ENCODE measurements at places on chromosomes 4 and X. TPM values are rescaled to one million over a fixed set of nuclear protein-coding genes. Genes with fewer than 3 reads are reported as not detected.

The MAGEA1 gene
- not detected for total RNA-seq

DNA sequence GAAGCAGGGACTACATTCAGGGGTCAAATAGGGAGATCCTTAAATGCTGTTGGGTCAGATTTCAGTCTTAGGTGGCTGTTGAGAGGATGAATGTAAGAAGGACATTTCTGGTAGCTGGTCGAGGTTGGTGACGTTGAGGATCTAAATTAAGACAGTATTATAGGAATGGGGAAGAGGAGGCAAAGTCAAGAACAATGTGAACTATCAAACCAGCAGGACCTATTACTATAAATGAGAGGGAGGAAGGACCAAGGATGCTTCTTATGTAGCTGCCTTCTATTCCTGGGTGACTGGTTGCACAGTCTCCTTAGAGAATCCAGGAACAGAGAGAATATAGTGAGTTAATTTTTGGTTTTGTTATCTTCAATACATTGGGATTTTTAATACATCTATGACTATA, 118.5 kb upstream of the BMPR1B start:
- no peak for DNase-seq

- no peak for DNase-seq
Measured at GRCh38 chrX:19658030-19658429, 142.7 kb upstream of the MAP3K15 start.

The PNMA6F gene
- not detected for total RNA-seq

GRCh38 chr4:72410158-72410557, 158.9 kb downstream of the ADAMTS3 start:
- DNase-seq: no peak

GRCh38 chrX:93985344-93986307, 311.6 kb downstream of the FAM133A start:
- DNase-seq: no peak

- no peak for DNase-seq
Measured at GRCh38 chr4:15320121-15320678, 107.6 kb upstream of the C1QTNF7 start.

The CT45A8 gene
- not detected for total RNA-seq

- no peak for DNase-seq
Measured at GRCh38 chrX:57596109-57596508, 4.3 kb downstream of the ZXDB start.

DNA sequence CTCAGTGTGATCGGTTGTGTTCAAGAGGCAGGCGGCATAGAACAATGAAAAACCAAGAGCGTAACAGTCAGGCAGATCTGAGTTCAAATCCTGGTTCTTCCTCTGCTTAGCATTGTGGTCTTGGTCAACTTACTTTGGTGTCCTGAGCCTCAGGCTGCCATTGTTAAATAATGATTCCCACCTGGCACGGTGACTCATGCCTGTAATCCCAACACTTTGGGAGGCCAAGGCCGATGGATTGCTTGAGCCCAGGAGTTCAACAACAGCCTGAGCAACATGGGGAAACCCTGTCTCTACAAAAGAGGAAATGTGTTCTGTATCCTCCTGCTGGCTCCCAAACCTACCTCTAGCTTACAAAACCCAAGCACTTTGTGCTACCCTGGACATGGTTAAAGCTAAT, 129.0 kb upstream of the STX18 start:
- no peak for DNase-seq

The CXCL3 gene
- total RNA-seq: not detected

The FRMPD4 gene
- total RNA-seq: 0.83 TPM

DNA sequence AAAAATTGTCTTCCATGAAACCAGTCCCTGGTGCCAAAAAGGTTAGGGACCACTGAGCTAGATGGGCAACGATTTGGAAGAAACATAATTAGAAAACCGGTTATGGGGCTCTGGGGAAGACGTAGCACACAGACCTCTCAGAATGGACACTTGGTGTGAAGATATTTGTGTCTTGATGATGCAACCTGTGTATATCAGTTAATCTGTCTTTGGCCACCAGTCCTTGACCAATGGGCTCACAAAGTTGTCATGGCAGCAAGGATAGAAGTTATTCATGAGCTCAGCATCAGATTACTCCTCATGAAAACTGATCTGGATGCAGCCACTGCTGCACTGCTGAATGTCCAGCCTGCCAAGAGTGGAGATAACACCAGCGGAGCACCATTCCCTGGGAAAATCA, 13.6 kb downstream of the MTNR1A start:
- DNase-seq: no peak

DNA sequence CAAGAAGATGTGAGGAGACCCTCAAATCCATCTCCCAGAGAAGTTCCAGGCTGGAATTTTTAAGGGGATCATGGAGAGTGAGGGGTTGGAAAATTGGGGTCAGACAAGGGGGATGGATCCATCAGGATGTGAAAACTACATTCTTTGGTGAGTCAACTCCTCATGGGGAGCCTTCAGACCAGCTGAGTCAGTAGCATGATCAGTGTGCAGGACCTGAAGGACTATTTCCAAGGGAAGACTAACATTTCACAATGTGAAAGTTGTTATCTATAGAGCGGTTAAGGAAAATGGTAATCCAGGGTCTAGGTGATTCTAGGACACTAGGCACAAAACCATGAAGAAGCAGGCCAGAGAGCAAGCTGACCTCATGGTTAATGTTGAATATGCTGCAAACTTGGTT, 38.6 kb upstream of the CEP135 start:
- no peak for DNase-seq

GRCh38 chr4:52555356-52555716, 103.8 kb downstream of the USP46 start:
- no peak for DNase-seq

- DNase-seq: no peak
Measured at GRCh38 chr4:182765987-182766856, 151.0 kb downstream of the DCTD start.

- DNase-seq: no peak
Measured at GRCh38 chr4:185665655-185666054, 130.3 kb upstream of the PDLIM3 start.

DNA sequence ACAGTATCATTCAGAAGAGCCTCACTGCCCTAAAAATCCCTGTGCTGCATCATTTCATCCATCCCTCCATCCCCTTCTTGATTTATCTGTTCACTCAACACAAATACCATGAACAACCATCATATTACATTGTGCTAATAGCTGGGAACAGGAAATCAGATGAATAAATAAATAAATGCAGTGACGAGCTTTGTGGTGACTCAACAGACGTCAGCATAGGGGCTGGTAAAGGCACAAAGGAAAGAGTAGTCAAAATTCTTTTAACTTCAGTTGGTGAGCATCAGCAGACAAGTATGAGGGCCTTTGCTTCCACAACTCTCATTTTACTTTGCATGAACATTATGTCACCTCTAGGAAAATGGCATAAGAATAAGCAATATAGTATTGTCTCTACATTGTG, 65.5 kb downstream of the EDNRA start:
- DNase-seq: no peak

The UGT2B11 gene
- not detected for total RNA-seq

The SSX1 gene
- total RNA-seq: not detected

DNA sequence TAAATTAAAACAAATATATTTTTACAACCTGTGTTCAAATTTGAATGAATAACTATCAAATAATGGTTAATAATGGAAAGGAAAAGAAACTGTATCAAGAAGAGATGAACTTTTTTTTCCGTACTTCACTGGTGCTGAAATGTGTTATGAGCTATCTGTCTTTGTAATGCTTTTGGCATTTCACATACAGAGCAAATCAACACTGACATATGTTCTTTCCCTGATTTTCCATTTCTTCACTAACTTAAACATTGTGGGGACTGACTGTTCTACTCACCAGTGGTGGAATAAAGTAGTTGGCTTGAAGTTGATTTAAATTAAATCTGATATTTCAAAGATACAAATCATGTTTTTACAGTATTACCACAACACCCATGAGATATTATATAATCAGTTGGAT, 304.0 kb upstream of the BMP3 start:
- DNase-seq: no peak

GRCh38 chr4:40681600-40681999, 51.9 kb upstream of the RBM47 start:
- DNase-seq: no peak

The RASGEF1B gene
- 8.4 TPM for total RNA-seq

The SPATA4 gene
- not detected for total RNA-seq

GRCh38 chr4:157223456-157223855, 2.9 kb downstream of the GRIA2 start:
- no peak for DNase-seq

GRCh38 chrX:46251755-46252154, 293.5 kb downstream of the ZNF674 start:
- no peak for DNase-seq

- no peak for DNase-seq
Measured at GRCh38 chr4:184268584-184269160, 51.0 kb upstream of the ENPP6 start.

- no peak for DNase-seq
Measured at GRCh38 chrX:153909024-153909979, 4.8 kb downstream of the AVPR2 start.

DNA sequence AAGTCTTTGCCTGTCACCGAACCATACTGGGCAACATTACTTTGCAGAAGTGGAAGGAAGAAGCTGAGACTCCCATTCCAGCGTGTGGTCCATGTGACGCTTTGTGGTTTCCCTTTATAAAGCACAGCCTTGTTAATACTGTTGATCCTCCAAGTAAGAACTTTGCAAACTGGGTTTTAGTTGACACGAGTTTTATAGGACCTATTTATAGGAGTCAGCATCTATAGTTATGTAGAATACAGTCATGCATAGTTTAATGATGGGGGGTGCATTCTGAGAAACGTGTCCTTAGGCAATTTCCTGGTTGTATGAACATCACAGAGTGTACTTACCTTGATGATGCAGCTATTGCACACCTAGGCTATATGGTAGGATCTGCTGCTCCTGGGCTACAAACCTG, 1879.4 kb upstream of the TENM3 start:
- no peak for DNase-seq

The ANXA3 gene
- total RNA-seq: 39.4 TPM

DNA sequence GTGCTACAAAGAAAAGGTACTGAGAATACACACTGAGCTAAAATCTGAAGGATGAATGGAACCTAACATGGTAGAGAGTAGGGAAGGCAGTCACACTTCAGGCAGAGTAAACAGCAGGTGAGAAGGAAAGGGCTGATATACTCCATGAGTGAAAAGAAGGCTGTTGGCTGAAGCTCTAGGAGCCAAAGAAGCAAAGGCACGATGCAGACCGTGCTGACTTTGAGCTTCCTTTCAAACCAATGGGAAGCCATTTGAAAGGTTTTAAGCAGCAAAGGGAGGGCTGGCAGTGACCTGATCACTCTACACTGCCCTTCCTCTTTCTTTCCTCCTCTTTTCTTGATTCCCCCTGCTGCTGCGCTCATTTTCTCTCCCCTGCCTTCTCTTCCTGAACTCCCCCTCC, 66.4 kb downstream of the TMEM154 start:
- DNase-seq: no peak

DNA sequence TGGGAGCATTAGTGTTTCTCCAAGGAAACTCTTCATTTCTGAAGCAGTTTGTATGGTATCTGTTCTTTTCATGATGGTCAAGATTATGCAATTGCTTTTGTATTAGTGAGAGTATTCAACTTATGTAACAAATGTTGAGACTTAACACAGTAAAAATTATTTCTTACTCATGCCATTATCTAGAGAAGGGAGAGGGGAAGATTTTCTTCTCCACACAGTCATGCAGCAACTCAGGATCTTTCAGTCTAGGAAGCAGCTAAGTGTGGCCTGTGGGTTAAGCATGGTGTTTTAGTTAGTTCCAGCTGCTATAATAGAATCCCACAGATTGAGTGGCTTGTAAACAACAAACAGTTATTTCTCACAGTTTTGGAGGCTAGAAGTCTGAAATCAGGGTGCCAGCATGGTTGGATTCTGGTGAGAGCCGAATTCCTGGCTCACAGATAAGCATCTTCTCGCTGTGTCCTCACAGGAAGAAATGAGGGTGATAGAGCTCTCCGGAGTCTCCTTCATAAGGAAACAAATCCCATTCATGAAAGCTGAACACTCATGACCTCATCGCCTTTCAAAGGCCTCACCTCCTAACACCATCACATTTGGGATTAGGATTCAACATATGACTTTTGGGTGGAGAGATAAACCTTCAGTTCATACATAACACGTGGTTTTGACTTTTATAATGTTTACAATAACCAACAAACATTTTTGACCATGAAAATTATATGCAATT, 101.2 kb downstream of the FRMPD4 start:
- DNase-seq: no peak

The MAGEA8 gene
- not detected for total RNA-seq

DNA sequence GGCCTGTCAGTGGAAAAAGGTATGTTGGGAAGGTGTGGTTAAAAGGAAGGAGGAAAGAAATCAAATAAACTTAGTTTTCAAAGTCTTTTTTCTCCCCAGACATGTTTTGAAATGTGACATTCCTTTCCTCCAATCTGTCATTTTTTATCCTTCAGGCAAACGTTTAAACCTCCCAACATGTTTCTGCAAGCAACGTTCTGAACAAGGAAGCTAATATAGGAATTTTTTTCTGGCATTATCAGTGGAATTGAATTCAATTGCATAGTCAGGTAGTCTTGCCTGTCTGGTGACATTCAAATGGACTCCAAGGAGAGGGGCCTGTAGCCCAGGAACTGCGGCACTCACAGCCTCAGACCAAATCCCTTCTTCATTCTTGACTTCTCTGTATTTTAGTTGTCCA, 30.0 kb upstream of the RASSF6 start:
- DNase-seq: no peak

The CXorf58 gene
- total RNA-seq: not detected

- DNase-seq: peak; percentile 40
Measured at GRCh38 chrX:68945603-68946228, 116.9 kb downstream of the EFNB1 start.

The GAGE13 gene
- total RNA-seq: not detected

The FRMD7 gene
- 1.6 TPM for total RNA-seq

DNA sequence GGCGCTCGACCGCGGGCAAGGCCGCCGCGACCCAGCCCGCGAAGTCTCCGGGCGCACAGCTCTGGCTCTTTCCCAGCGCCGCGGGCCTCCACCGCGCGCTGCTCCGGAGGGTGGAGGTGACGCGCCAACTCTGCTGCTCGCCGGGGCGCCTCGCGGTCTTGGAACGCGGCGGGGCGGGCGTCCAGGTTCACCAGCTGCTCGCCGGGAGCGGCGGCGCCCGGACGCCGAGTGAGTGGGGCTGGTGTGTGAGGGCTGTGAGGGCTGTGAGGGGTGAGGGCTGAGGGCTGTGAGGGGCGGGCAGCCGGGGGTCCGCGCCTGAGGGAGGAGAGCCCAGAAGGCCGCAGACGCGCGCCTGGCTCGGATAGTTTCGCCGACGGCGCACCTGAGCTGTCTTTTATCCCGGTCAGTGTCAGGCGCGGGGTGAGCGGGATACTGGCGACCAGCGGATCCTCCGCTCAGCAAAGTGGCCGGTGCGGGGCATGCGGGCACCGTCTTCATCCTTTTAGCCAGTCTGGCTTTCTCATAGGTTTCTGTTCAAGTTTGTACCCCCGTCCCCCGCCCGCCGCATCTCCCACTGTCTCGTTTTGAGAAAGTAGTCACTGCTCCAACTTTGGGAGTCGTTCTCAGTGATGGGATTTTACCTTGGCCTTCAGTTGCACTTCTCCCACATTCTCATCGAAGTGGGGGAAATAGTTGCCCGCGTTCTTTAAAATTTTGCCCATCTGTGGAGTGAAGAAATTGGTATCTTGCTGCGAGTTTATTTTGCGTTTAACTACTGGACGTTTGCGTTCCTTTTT, 586 bp downstream of the HERC5 start:
- DNase-seq: peak; percentile 46
